ENCODE measurements at places on chromosomes 3 and 15.

DNA sequence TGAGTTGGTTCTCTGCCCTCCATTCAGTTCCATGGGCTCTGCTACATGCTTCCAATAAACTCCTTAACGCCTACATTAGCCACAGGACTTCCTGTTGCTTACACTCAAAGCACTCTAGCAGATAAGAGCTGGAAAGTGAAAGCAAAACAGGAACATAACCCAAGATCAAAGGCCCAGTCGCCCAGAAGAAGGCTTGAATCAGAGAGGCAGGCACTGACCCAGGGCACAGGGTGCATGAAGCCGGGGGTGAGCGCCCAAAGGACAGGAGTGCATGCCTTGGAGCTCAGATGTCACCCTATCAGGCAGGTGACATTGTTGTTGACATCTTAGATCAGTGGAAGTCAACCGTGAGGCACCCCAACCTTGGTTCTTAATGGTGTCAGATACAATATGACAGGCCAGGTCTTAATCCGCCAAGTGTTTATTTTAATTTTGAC, 235.1 kb downstream of the UACA start:
- no peak for DNase-seq

- DNase-seq = no peak
Observed at GRCh38 chr3:183781246-183781645, 44.1 kb downstream of the MAP6D1 start.

GRCh38 chr3:143820466-143821221, 27.6 kb downstream of the SLC9A9 start:
- no peak for DNase-seq

DNA sequence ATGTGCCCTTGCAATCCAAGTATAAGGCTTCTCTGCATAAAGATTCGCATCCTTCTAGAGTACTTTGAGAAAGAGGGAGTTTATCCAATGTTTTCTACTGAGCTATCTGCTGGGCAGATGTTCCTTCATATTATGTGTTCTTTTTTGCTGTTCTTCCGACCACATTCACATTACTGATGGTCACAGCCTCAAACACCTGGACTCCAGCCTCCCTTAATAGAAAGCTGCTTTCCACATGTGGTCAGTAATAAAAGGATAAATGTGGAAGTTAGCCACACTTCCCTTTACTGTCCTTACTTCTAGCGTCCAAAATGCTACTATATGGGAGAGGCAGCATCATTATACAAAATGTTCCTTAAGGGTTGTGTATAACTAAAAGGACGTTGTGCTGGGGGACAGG, 116.9 kb downstream of the CD47 start:
- DNase-seq = no peak

DNA sequence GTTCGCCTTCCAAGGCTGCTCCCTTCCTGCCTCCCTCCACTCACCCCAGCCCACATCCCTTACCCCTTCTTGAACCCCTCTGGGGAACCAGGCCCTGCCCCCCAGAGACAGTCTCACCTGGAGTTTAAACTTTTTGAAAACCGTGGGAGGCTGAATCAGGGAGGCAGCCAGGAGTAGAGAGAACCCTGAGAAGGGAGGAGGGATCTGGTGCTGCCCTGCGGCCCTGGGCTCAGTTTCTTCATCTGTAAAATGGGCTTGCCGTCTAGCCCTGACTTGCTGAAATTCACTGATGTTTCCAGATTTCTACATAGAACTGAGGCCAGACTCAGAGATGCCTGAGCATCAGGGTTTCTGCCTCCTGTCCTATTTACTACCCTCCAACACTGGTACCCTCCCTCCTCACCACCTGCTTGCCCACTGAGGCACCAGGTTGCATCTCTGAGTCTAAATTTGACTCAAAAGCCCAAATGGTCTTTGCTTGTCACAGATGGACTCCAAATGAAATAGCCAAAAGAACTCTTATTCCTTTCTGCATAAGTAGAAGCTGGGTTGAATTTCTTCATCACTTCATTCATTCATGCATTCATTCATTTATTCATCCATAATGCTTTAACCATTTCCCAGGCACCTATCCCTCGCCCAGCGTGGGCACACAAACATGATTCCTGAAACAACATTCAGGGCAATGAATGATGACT, 11.9 kb upstream of the STRA6 start:
- no peak for DNase-seq

GRCh38 chr3:44958386-44958785, 17.6 kb downstream of the ZDHHC3 start:
- DNase-seq = no peak

GRCh38 chr15:52236013-52236412, 44.8 kb upstream of the GNB5 start:
- no peak for DNase-seq

GRCh38 chr3:144341471-144341870, 369.8 kb downstream of the DIPK2A start:
- no peak for DNase-seq

DNA sequence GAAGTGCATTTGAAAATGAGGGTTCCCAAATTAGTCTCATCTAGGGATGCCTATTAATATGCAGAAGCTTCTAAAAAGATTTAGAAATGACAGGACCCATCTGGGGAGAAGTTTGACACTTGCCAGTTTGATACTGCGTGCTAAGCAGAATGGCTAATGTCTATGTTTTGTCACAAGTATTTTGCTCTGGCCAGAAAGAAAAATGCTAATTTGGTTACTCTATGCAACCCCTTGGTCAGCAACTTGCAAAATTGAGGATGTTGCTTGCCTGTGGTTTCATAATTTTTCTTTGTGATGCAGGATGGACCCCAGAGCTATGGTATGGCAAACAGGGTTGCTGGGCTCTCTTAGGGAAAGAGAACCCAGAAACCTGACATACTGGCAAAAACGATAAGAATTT, 148.2 kb downstream of the FMN1 start:
- DNase-seq = no peak

GRCh38 chr3:55518451-55518850, 31.3 kb upstream of the WNT5A start:
- DNase-seq = no peak

GRCh38 chr3:107068980-107069379, 308.3 kb upstream of the CCDC54 start:
- DNase-seq = no peak

DNA sequence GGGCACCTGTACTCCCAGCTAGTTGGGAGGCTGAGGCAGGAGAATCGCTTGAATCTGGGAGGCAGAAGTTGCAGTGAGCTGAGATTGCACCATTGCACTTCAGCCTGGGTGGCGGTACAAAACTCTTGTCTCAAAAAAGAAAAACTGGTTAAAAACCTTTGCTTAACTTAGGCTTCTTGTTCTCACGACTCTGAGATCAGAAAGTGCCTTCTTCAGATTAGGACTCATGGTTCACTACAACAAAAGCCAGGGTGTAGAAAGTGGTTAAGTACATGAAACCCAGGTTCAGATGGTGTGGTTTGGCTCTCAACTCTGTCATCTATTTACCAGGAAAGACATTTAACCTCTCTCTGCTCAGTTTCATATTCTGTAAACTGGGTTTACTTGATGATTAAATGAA, 168.4 kb downstream of the TUSC7 start:
- no peak for DNase-seq

GRCh38 chr3:42801784-42802183, 2.5 kb downstream of the HIGD1A start:
- no peak for DNase-seq

DNA sequence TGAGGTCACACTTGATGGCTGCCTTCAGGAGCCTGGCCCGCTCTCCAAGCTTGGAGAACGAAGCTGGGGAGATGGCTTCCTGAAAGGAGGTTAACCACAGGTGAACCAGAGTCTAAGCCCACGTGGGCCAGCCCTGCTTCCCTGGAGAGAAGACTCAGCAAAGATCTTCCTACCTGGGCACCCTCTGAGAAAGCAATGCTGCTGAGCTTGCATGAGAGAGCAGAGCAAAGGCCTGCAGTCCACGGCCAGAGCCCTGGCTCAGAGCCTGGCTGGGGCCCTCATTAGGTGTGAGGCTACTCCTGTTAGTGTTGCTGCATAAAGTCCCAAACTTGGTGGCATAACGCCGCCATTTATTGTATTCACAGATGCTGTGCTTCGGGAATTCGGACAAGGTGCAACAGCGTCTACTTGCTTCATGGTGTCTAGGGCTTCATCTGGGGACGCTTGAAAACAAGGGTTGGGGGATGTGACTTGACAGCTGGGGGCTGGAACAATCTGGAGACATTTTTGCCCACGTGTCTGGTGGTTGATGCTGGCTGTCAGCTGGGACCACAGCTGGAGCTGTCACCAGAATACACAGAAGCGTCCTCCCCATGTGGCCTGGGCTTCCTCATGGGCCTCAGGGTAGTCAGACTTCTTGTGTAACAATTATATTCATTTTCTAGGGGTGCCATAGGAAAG, 87.9 kb upstream of the MEF2A start:
- no peak for DNase-seq

- no peak for DNase-seq
Observed at GRCh38 chr3:15819043-15819442, 21.3 kb upstream of the ANKRD28 start.

DNA sequence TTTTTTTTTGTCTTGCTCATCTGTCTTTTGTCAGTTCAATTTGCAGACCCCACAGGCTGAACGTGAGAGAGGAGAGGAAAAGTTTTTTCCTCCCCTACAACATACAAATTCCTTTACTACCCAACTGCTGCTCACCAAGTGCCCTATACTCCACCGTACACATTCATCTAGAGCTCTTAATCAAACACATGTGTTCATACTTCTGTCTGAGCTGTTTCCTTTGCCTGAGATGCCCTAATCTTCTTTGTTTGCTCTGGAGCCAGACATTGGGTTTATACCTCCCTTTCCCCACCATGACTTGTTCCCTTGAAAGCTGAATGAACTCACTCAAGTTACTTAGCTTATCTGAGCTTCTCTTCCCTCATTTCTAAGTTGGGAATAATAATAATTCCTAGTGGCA, 122.7 kb upstream of the RASGRP1 start:
- DNase-seq = no peak

DNA sequence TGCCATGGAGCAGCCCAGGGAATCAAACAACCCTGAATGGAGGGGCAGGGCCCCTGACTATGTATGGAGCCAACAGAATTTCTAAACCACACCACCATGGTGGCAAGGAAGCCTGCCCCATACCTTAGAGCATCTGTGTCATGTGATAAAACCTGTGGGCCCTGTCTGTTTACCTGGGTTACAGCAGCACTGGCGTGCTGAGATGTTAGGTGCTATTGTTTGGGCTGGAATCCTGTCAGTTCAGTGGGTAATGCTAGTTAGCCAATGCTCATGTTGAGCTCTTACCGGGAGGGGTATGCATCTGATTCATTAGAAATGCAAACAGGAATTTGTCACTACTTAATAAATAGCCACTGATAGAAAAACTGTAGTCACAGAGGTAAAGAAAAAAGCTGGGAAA, 63.5 kb upstream of the ETV5 start:
- DNase-seq = no peak

GRCh38 chr3:134328147-134328591, 46.1 kb downstream of the AMOTL2 start:
- no peak for DNase-seq

GRCh38 chr3:29635888-29636287, 355.0 kb downstream of the RBMS3 start:
- DNase-seq = no peak

DNA sequence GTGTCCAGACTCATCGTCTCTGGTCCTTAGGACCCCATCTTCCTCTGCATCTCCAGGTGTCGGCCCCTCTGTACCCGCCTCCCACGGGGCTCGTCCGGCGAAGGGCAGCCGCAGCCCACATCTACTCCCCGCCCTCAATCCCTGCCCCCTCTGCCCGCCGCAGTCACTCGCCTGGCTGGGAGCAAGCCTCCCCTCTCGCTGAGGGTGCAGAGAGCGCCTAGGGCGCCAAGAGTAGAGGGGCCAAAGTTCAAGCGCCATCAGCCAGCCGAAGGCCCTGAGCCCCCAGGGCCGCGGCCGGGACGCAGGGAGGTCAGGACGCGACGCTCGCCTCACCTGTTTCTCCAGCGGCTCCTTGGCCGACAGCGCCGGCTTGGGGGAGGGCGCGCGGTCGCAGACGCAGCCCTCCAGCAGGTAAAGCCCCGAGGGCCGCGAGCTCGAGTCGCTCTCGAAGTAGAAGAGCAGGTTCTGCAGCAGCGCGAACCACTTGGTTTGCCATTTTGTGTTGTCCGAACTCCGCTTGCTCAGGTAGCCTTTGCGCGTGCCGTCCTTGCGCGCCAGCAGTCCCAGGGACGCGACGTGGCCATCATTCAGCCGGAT, 592 bp downstream of the RASGRF1 start:
- no peak for DNase-seq

GRCh38 chr3:57164217-57164656, 916 bp downstream of the IL17RD start:
- DNase-seq = no peak

DNA sequence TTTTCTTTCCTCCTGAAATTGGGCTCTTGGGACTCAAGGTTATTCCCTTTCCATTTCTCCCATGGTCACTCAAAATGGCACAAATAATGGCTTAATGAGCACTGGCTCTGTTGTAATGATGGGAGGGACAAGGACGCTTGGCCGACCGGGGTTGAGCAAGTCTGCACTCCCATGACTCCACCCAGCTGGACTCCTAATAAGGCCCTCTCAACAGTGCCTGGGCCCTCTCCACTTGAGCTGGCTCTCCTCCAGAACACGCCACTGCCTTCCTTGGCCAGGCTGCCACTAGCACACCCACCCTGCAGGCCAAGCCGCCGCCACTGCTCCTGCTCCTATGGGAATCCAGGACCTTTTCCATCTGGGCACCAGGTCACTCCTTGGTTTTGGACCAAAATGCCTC, 42.3 kb downstream of the ADCY5 start:
- peak; percentile 11 for DNase-seq

GRCh38 chr3:97938444-97938843, 33.8 kb downstream of the RIOX2 start:
- DNase-seq = no peak

- no peak for DNase-seq
Observed at GRCh38 chr3:129519449-129519848, 9.0 kb upstream of the RHO start.

GRCh38 chr3:57983734-57984518, 24.3 kb upstream of the FLNB start:
- no peak for DNase-seq

DNA sequence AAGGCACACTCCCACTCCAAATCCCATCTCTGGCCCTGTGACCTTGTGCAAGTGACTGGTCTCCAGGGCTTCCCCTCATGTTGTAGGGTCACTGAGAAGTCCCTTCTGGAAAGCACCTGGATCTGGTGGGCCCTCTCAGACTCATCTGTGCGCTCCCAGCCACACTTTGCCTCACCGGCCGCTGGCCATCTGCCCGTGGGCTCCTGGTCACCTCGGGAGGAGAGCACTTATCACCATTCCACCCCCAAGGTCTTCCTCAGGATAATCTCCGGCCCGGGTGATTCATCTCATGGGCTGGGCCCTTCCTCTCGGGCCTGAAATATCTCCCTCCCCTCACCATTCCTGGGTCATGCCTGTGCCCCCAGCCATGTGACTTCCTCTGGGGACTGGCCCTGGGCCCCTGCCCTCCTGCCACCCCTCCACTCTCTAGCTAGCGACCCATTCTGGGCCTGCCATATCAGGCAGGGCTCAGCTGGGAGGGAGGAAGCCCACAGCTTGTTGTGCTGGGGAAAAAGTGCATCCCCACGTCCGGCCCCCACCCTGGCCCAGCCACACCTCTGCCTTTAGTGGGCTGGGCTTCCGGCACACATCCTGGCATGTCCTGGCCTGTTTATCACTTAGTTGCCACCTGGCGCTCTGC, 10.6 kb upstream of the WNT7A start:
- no peak for DNase-seq
